Activated B cell treated with CpG ODN at 0.5 μM for 24 hours (primary cell): ENCODE measurements at places on chromosomes 1 and 21.
A peak's percentile ranks its signal among the peaks of the same experiment; 100 is the strongest.

- H3K27ac ChIP-seq = no peak overlapping the region
- no peak overlapping the region for H3K4me3 ChIP-seq
- DNase-seq = no peak
- H3K36me3 ChIP-seq = peaks cover 2% of the 10 kb centered on the region
- peaks cover 22% of the 10 kb centered on the region for H3K4me1 ChIP-seq
- no peaks in the 10 kb centered on the region for H3K27me3 ChIP-seq
Measured at GRCh38 chr1:97923811-97924210, 3.0 kb upstream of the DPYD start.

- H3K4me3 ChIP-seq = no peak overlapping the region
- H3K27ac ChIP-seq = no peak overlapping the region
- no peaks in the 10 kb centered on the region for H3K4me1 ChIP-seq
- peaks cover 75% of the 10 kb centered on the region for H3K36me3 ChIP-seq
Measured at GRCh38 chr1:92329347-92330129, 30.7 kb downstream of the RPAP2 start.

DNA sequence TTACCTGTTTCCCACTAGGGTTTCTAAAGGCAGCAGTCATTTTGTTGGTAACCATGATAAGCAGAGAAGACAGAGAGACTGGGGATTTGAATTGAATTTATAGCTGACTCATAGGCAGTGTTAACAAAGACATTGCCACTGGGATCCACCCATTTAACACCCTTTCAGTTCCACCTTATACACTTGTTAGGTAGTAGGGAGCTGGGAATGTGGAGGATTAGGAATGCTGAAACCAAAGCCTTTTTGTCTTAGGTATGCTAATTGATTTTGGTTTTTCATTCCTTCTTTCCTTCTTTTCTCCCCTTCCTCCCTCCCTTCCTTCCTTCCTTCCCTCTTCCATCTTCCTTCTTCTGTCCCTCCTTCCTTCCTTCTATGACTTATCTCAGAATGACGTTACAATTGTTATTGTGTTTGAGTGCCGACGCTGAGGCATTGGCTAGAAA is 7.5 kb upstream of the EVI5 start:
- DNase-seq = no peak
- no peaks in the 10 kb centered on the region for H3K4me1 ChIP-seq
- no peak overlapping the region for H3K4me3 ChIP-seq
- H3K27me3 ChIP-seq = peaks cover 2% of the 10 kb centered on the region
- H3K27ac ChIP-seq = no peak overlapping the region

DNA sequence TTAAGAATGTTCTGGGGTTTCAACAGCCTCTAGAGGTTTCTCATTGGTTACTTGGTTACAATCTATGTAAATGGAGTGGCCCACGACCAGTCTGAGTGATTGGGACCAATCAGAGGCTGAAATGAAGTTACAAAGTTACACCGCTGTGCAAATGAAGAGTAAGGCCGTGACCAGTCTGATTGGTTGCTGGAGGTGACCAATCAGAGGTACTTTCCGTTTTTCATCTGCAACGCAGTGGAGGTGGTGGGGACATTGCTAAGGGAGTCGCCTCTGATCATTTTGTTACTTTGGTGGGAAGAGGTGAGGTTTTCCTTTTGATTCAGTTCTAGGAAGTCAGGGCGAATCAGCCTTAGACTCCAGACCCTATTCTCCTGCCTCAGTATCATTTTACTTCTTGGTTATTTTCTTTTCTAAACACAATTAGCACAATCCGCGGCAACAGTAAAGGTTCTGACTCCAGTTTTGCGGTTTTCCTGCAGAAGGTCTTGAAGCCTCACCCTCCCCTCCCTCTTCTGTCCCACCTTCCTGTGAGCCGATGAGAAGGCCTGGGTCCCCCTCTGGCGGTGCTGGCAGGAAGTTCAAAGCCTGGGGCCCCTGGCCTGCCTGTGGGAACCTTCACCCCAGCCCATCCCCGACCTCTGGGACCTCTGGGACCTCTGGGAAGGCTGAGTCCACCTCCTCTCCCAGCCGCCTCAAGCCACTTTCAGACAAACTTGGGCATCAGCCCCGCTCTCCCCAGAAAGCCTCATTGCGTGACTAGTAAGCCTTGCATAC is 38.7 kb upstream of the TTC34 start:
- no peak overlapping the region for H3K27ac ChIP-seq
- DNase-seq = no peak
- peaks cover 9% of the 10 kb centered on the region for H3K27me3 ChIP-seq
- H3K4me3 ChIP-seq = no peak overlapping the region

DNA sequence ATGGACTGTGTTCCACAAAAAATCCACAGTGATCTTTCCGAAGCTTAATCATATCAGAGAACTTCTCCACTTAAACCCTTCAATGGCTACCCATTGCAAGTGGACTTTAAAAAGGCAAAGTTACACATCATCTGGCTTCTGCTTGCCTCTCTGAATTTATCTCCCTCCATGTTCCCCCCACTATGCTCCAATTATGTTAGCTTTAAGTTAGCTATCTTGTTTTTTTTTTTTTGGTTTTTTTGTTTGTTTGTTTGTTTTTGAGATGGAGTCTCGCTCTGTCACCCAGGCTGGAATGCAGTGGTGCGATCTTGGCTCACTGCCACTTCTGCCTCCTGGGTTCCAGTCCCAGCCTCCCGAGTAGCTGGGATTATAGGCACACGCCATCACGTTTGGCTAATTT is 166.4 kb upstream of the ADGRL2 start:
- H3K4me3 ChIP-seq = no peak overlapping the region
- H3K4me1 ChIP-seq = no peaks in the 10 kb centered on the region
- no peak overlapping the region for H3K27ac ChIP-seq
- no peaks in the 10 kb centered on the region for H3K36me3 ChIP-seq

DNA sequence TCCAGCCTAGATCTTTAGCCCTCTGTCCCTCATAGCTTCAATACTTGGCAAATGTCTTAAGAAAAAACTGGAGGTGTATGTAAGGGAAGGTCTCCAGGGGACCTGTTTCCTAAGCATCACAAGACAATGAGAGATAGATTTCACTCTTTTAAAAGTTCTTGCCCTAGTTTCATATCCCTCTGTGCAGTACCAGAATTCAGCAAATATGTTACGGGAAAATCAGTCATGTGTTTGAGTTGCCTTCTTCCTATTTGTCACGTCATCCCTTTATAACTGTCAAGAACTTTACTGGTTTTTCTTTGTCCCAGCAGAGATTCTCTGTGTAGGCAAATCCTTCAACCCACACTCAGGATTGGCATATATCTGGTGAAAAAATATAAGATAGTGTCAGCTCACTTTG is 32.3 kb downstream of the DNASE2B start:
- no peaks in the 10 kb centered on the region for H3K36me3 ChIP-seq
- DNase-seq = no peak
- peaks cover 10% of the 10 kb centered on the region for H3K4me1 ChIP-seq
- H3K27me3 ChIP-seq = no peaks in the 10 kb centered on the region
- H3K4me3 ChIP-seq = no peak overlapping the region
- no peak overlapping the region for H3K27ac ChIP-seq

- no peaks in the 10 kb centered on the region for H3K27me3 ChIP-seq
- no peak for DNase-seq
- no peak overlapping the region for H3K27ac ChIP-seq
- no peaks in the 10 kb centered on the region for H3K4me1 ChIP-seq
- no peak overlapping the region for H3K4me3 ChIP-seq
- H3K36me3 ChIP-seq = no peaks in the 10 kb centered on the region
Measured at GRCh38 chr1:49694251-49694827, 329.4 kb downstream of the AGBL4 start.

- H3K27me3 ChIP-seq = peaks cover 7% of the 10 kb centered on the region
- no peaks in the 10 kb centered on the region for H3K36me3 ChIP-seq
- H3K4me1 ChIP-seq = no peaks in the 10 kb centered on the region
- H3K4me3 ChIP-seq = no peak overlapping the region
Measured at GRCh38 chr1:227357171-227357926, 39.1 kb upstream of the CDC42BPA start.

GRCh38 chr21:27734146-27734545 is 767.3 kb upstream of the ADAMTS5 start:
- H3K36me3 ChIP-seq = no peaks in the 10 kb centered on the region
- no peaks in the 10 kb centered on the region for H3K4me1 ChIP-seq
- no peak overlapping the region for H3K4me3 ChIP-seq
- no peak overlapping the region for H3K27ac ChIP-seq

- H3K27me3 ChIP-seq = no peaks in the 10 kb centered on the region
- peak overlapping the region; percentile 30 for H3K27ac ChIP-seq
Measured at GRCh38 chr1:155504207-155504606, 58.4 kb downstream of the ASH1L start.

- H3K27ac ChIP-seq = no peak overlapping the region
- H3K27me3 ChIP-seq = peaks cover 10% of the 10 kb centered on the region
- no peaks in the 10 kb centered on the region for H3K4me1 ChIP-seq
Measured at GRCh38 chr1:20612221-20612746, 21.0 kb upstream of the PINK1 start.

DNA sequence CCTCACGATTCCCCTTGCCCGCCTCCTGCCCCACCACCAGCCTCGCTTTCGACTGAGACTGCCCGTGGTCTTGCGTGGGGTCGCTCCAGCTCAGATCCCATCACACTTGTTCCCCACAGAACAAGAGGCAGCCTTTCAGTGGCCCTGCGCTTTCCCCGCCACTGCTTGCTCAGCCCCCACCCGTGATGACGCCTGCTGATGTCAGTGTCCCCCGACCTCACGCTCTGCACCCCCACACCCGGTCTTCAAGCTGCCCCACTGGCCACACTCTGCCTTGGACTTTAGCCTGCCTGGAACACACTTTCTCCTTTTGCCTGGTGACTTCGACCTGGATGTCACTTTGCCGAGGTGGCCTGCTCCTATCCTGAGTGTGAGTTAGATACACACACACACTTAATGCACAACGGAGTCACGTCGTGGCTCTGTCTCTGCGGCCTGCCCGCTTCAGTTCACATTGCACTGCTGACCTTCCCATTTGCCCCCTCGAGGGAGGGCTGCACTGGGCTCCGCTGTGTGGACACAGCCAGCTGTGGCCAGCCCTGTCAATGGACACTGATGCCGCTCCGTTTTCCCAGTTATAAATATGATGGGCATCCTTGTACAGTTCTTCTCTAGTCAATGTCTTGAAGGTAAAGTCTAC is 13.0 kb downstream of the AGPAT3 start:
- H3K4me3 ChIP-seq = no peak overlapping the region
- H3K36me3 ChIP-seq = peaks cover 35% of the 10 kb centered on the region
- peaks cover 20% of the 10 kb centered on the region for H3K4me1 ChIP-seq
- H3K27me3 ChIP-seq = no peaks in the 10 kb centered on the region
- H3K27ac ChIP-seq = no peak overlapping the region

GRCh38 chr1:61428146-61428545 is 296.8 kb downstream of the TM2D1 start:
- no peak overlapping the region for H3K27ac ChIP-seq
- H3K4me3 ChIP-seq = no peak overlapping the region
- no peaks in the 10 kb centered on the region for H3K36me3 ChIP-seq
- peaks cover 5% of the 10 kb centered on the region for H3K4me1 ChIP-seq
- no peak for DNase-seq

- no peaks in the 10 kb centered on the region for H3K36me3 ChIP-seq
- no peak overlapping the region for H3K4me3 ChIP-seq
- H3K4me1 ChIP-seq = no peaks in the 10 kb centered on the region
- H3K27ac ChIP-seq = no peak overlapping the region
Measured at GRCh38 chr1:57832612-57833011, 408.8 kb upstream of the DAB1 start.

- no peak for DNase-seq
- H3K27ac ChIP-seq = no peak overlapping the region
- peaks cover 13% of the 10 kb centered on the region for H3K27me3 ChIP-seq
- H3K36me3 ChIP-seq = no peaks in the 10 kb centered on the region
- no peak overlapping the region for H3K4me3 ChIP-seq
Measured at GRCh38 chr1:212918824-212919223, 31.5 kb upstream of the VASH2 start.

DNA sequence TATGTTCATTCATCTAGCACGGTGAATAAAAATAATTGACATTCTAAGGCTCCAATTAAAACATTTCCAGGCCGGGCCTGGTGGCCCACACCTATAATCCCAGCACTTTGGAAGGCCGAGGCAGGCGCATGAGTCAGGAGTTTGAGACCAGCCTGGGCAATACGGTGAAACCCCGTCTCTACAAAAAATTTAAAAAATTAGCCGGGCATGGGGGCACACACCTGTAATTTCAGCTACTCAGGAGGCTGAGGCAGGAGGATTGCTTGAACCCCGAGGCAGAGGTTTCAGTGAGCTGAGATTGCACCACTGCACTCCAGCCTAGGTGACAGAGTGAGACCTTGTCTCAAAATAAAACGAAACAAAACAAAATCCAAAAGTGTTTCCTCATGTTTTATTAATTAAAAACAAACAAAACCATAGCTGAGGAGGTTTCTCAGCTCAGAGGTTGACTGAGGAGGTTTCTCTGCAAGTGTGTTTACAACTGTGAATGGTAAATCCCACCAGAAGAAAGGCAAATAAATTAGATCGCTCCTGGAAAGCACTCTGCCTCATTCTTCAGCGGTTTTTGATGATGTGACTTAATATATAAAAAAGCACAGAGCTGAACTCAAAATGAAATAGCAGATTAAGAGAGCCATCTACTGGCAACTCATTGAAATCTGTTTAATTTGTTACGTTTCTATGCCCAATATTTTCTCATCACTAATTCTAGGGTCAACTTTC is 37.7 kb upstream of the ATG4C start:
- H3K27me3 ChIP-seq = no peaks in the 10 kb centered on the region
- no peak overlapping the region for H3K27ac ChIP-seq
- H3K36me3 ChIP-seq = no peaks in the 10 kb centered on the region
- H3K4me3 ChIP-seq = no peak overlapping the region
- H3K4me1 ChIP-seq = no peaks in the 10 kb centered on the region
- no peak for DNase-seq

GRCh38 chr1:184158896-184159681 is 107.6 kb downstream of the TSEN15 start:
- no peaks in the 10 kb centered on the region for H3K4me1 ChIP-seq
- no peak overlapping the region for H3K4me3 ChIP-seq
- DNase-seq = no peak
- H3K27ac ChIP-seq = no peak overlapping the region
- peaks cover 3% of the 10 kb centered on the region for H3K27me3 ChIP-seq

DNA sequence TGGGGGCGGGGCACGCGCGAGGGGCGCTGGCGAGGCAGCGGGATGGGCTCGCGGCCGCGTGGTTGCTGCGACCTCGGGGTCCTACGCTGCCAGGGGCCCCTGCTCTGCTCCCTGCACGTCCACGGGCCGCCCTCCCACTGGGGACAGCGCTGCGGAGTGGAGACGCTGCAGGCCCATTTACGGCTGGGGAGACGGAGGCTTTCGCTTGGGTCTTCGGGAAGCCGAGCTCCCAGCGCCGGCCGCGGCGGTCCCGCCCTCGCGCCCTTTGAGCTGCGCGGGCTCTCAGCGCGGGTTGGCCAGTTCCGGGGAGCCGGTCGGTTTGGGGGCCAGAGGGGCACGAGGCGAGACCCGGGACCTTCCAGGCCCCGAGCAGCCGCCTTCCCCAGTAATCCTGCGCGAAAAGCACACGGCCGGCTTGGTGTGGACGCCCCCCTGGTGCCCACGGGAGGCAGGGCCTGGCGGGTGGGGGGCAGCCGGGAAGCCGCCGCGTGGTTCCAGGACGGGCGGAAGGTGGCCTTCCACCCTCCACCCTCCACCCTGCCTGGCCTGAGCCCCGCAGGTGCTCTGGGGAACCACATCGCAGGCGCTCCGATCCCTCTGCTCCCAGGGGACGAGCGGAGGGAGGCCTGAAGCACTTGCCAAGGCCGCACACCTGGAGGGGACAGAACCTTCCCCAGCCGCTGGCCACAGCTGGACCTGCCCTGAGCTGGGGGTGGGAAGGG is 570 bp upstream of the PEX10 start:
- no peaks in the 10 kb centered on the region for H3K27me3 ChIP-seq
- H3K4me3 ChIP-seq = peak overlapping the region; percentile 83
- H3K27ac ChIP-seq = peak overlapping the region; percentile 71
- peak; percentile 44 for DNase-seq
- H3K4me1 ChIP-seq = peaks cover 45% of the 10 kb centered on the region

- no peaks in the 10 kb centered on the region for H3K4me1 ChIP-seq
- H3K27me3 ChIP-seq = no peaks in the 10 kb centered on the region
- DNase-seq = no peak
- H3K36me3 ChIP-seq = no peaks in the 10 kb centered on the region
- no peak overlapping the region for H3K27ac ChIP-seq
Measured at GRCh38 chr1:170388489-170388888, 143.5 kb upstream of the GORAB start.
